ENCODE measurements at places on chromosomes 3 and 15. TPM values are rescaled to one million over a fixed set of nuclear protein-coding genes. Genes with fewer than 3 reads are reported as not detected.

- no peak for DNase-seq
Measured at GRCh38 chr15:64452988-64453688, 7.2 kb upstream of the ZNF609 start.

GRCh38 chr3:14518893-14519292 is 21.2 kb downstream of the GRIP2 start:
- no peak for DNase-seq

DNA sequence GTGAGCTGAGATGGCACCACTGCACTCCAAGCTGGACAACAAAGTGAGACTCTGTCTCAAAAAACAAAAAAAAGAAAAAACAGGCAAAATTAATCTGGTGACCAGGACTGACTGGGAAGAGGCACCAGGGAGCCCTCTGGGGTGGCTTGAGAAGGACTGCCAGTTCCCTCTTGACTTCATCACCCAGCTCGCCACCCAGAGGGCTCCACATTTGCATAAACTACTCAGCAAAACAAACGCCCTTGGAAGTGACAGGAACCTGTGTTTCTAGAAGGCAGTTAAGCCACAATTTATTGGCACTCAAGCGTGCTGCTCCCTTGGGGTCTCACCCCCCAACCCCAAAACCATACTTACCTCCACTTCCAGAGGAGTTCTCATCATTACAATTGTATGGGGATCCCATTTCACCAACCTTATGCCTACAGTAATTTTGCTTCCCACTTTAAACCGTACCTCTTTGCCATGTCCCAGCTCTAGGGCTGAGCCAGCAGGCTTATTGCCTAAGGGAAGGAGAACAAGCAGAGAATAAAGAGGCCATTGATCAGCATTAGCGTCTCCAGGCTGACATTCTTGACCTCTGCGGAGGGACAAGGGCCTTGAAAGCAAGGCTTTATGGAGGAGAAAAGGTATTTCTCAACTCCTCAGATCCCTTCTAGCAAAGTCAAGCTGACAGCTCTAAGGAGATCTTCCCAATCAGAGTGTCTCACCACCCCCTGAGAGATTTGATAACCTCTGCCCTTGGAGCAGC is 357.4 kb downstream of the SHQ1 start:
- no peak for DNase-seq

DNA sequence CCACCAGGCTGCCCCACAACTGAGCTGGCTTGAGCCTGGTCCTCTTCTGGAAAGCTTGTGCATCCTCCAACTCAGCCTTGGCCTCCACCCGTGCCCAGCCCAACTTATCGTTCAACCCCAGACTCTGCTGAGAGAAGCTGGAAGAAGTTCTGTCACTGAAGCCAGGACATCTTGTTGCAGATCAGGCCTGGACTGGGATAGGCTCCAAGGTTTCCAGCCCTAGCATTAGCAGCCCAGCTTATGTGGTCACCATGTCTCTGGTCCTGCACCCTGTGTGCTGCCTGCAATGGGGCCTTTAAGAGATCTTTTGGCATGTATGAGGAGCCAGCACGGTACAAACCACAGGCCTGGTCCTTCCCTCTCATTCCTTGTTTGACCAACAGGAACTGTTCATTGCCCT is 15.2 kb upstream of the CAMP start:
- DNase-seq = no peak

- DNase-seq = peak; percentile 58
Measured at GRCh38 chr15:52523192-52523591, 5.5 kb downstream of the MYO5A start.

Gene RBP2
- total RNA-seq = not detected

Gene CIAO2A
- total RNA-seq = 157 TPM

Gene GABRB3
- total RNA-seq = not detected

Gene IRAK2
- 9.1 TPM for total RNA-seq

All from HT1080 (cell line).